Tibial artery (tissue), 4 donors: ENCODE measurements at places on chromosomes 12 and 14.

- DNase-seq: no peak
Measured at GRCh38 chr12:27207615-27208413, 36.3 kb upstream of the STK38L start.

DNA sequence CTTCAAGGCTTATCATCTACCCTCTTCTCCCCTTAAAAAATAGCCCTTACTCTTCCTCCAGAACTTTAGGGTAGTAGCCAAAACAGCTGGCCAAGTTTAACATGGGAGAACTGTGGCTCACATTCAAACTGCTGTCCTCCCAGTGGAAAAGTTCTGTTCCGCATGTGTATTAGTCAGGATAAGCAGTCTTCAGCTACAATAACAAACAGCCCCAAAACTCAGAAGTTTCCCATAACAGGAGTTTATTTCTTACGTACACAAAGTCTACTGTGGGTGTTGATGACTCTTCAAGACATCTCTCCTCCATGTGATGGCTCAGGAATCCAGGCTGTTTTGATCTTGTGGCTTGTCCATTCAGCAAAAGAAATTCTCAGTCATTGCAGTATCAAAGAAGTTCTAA is 35.5 kb downstream of the MYO1H start:
- no peak for DNase-seq

DNA sequence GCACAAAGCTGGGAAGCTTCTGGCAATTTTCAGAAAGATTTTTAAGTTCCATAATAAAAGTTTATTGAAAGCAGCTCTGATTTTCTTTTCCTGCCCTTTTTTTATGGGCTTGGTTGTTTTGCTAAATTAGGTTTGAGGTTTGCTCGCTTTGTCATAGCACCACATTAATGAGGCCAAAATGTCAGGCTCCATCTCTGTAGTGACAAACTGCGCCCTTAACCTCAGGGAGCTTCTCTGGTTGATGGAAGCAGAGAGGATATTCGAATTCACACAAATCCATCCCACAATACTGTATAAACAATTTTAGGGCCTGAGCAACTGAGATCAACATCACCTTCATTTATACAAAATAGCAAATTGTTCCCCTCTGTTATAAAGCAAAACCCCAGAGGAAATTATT is 342.6 kb upstream of the TMPO start:
- DNase-seq: no peak

- no peak for DNase-seq
Measured at GRCh38 chr12:98916106-98916505, 271.0 kb downstream of the APAF1 start.

- no peak for DNase-seq
Measured at GRCh38 chr12:93846936-93847516, 169.9 kb downstream of the CRADD start.

DNA sequence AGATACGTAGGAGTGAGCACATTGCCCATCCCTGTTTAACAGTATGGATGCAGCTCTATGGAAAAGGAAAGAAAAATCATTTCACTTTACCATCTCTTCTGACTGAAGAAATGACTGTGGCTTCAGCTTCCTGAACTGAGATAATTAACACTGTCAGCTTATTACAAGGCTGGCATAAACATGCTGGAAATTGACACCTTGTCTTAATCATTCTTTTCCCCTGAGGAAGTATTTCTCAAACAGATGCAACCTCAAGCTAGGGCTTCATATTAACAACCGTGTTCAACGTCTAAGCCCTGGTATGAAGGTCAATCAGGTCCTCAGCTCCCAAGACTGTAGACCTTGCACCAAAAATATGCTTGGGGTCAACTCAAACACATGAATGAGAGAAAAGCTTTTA is 25.0 kb downstream of the RERG start:
- DNase-seq: no peak

DNA sequence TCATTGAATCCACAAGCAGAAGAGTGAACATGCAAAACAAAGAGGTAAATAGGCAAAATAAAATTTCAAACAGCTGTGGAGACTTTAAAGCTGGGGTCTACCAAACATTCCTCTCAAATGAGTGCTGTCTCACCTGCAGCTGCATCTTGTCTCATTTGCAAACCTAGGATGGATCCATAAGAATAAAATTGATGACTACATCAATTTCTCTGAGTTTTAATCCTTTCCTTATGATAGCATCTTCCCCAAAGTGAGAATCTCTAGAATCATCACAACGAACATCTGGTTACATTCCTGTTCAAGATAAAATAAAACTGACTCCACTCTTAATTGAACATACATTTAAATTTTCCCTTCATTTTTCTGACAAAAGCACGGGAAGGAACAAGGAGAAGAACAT is 18.2 kb downstream of the SSTR1 start:
- DNase-seq: no peak

DNA sequence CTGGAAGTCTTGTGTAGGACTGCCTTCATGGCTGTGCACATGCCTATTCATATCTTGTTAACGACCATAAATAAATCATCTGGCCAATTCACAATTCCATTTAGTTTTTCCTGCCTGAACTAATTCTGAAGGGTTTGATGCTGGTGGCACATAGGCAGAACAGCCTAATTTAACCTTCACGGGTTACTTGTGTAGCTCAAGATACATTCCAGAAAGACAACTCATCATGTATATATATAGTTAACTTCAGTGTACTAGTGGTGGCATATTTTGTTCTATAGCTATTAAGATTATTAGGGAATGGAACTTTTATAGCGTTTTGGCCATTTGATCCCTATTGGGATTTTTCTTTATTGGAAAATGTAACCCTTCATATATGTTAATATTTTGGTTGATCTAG is 31.4 kb downstream of the CFAP54 start:
- no peak for DNase-seq

- DNase-seq: no peak
Measured at GRCh38 chr14:55255979-55256378, 15.2 kb upstream of the FBXO34 start.

- DNase-seq: no peak
Measured at GRCh38 chr12:84636801-84637290, 275.8 kb downstream of the SLC6A15 start.
